Uterus (tissue), 4 donors: ENCODE measurements at places on chromosomes 4 and X. TPM values are rescaled to one million over a fixed set of nuclear protein-coding genes. Genes with fewer than 3 reads are reported as not detected.
A peak's percentile ranks its signal among the peaks of the same experiment; 100 is the strongest.

GRCh38 chr4:95857761-95858160 lies 17.9 kb downstream of the PDHA2 start:
- DNase-seq, result no peak

DNA sequence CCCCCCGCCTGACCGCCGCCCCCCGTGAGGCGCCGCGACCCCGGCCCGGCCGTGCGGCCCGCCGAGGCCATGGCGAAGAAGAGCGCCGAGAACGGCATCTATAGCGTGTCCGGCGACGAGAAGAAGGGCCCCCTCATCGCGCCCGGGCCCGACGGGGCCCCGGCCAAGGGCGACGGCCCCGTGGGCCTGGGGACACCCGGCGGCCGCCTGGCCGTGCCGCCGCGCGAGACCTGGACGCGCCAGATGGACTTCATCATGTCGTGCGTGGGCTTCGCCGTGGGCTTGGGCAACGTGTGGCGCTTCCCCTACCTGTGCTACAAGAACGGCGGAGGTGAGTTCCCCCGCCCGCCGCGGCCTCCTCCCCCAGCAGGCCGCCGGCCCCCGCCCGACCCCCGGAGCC lies 780 bp downstream of the SLC6A8 start:
- no peak for DNase-seq

DNA sequence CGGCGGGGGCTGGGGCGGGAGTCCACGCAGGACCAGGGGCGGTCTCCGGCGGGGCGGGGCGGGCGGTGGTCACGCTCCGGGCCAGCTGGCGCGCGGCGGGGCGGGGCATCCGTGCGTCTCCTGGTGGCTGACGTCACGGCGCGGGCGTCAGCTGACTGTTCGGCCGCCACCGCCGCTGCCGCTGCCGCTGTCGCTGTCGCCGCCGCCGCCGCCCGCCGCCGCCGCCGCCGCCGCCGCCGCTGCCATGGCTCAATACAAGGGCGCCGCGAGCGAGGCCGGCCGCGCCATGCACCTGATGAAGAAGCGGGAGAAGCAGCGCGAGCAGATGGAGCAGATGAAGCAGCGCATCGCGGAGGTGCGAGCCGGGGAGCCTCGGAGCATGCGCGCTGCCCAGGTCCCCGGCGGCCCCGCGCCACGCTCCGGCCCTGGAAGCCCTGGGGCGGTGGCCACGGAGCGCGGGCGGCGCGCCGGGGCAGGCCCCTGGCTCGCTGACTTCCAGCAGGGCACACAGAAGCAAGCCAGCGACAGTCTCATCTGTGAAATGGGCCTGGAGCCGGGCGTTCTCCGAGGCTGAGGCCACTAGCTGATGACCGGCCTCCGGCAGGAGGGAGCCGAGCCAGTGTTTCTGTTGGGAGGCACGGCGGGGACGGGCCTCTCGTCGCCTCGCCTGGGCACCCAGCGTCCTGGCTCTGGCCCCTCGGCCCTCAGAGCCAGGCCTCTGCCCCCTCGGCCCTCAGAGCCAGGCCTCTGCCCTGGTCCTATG lies at the start of gene FAM50A:
FAM50A (plus strand) TSS at position 150 of the 763 bp plus-strand sequence; CDS start at position 245, 95 bp downstream.
- peak; percentile 74 for DNase-seq

GRCh38 chr4:40837094-40837870 lies 87.5 kb downstream of the NSUN7 start:
- DNase-seq, result no peak

DNA sequence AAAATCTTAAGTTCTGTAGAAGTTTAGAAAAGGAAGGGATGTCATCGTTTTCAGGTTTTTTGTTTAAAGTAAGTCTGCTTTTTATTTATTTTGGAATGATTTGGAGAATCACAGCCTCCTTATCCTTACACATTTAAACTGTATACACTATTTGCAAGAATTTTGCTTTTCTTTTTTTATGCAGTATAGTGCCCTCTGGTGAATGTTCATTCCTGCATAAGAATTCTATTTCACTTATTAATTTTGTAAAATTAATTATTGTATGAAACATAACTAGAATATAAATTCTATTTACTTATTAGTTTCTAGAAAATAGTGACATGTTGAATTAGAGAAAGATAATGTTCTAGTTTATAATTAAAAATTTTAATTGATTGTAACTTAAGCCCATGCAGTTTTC lies 44.6 kb downstream of the DACH2 start:
- DNase-seq, result no peak

DNA sequence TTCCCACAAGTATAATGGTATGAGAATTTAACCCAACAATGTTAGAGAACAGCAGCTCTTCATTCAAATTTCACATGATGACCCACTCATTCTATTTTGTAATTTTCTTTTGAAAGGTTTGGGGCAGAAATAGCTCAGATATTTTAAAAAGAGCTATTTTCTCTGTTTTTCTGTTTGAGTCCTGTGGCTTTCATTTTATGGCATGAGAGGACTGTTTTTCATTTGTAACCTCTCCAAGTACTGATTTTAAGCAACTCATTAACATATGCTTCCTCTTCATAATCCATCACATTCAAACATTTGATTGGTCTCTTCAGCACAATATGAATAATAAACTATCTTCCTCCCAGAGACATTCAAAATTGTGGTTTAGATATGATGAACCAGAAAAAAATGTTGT lies 129.0 kb upstream of the TEX13A start:
- DNase-seq, result no peak

DNA sequence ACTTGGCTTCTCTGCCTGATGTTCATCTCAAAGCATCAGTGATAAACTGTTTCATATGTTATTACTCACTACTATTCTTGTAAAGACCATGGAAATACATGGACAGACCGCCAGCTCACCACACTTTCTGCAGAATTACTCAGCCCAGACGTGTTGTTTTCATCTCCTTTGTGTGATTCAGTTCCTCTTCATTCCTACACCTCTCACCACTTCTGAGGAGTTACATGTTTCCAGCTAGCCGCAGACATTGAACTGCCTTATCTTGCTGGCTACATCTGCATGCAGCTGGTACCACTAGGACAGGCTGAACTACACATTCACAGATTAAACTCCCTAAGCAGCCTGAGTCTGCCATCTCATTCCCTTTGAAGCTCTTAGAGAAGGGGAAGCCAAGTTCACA lies 443.2 kb upstream of the FGF16 start:
- DNase-seq, result no peak

DNA sequence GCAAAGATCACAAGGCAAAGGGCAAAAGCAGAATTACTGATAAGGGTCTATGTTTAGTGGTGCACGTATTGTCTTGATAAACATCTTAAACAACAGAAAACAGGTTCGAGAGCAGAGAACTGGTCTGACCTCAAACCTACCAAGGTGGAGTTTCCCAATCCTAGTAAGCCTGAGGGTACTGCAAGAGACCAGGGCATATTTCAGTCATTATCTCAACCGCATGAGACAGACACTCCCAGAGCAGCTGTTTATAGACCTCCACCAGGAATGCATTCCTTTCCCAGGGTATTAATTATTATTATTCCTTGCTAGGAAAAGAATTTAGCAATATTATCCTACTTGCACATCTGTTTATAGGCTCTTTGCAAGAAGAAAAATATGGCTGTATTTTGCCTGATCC lies 51.5 kb downstream of the NPNT start:
- DNase-seq, result no peak

- DNase-seq, result no peak
Observed at GRCh38 chr4:144589512-144589911, 56.4 kb upstream of the HHIP start.

- no peak for DNase-seq
Observed at GRCh38 chrX:111823128-111823527, 52.9 kb upstream of the TRPC5OS start.

DNA sequence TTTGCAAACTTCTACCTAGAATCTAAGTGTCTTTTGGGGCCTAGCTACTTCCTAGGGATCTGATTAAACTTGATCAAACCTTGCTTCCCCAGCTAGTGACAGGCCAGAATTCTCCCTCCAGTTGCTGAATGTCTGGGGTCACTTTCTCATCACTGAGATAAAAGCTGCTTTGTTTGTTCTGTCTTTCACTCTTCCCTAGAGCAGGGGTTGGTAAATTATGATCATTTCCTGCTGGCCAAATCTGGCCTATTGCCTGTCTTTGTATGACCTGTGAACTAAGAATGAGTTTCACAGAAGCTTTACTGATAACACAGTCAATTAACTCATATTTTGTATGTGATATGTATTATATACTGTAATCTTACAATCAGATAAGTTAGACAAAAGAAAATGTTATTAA lies 157.8 kb upstream of the AADAT start:
- no peak for DNase-seq

DNA sequence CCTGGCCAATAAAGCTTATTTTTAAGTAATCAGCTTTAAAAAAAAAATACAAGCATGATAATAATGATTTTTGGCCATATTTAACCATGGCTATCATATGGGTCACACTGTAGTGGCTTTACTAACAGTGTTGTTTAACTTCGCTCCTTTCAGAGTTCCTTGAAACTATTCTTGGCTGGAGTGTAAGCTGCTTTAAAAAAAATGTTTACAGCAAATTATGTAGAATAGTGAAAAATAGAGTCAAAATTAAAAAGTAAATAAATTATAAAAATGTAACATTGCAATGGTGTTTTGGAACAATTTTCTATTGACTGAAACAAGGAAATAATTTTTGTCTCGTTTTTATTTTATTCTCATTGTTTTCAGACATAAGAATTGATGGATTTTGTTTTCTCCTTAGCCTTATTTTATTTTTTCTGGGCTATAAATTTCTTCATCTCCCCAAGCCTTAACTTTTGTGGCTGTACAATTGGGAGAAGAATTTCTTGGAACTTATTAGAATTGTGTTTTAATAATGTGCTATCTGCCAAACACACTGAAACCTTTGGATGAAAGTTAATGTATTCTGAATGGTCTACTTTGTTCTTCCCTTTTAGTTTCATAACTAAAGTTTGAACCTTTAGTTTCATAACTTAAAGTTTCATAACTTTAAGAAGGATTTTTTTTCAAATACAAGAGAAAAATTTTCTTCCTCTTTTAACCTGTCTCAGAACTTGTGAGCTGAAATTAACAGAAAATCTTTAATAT lies 182.0 kb downstream of the ARHGAP24 start:
- no peak for DNase-seq

CCNA2 gene
- total RNA-seq, result 2.0 TPM

GC gene
- not detected for total RNA-seq

ACOX3 gene
- total RNA-seq, result 31.1 TPM

PDE6B gene
- total RNA-seq, result 0.26 TPM

PPEF2 gene
- total RNA-seq, result not detected

ZNF711 gene
- 0.51 TPM for total RNA-seq
